ENCODE measurements at places on chromosomes 2 and 18.

DNA sequence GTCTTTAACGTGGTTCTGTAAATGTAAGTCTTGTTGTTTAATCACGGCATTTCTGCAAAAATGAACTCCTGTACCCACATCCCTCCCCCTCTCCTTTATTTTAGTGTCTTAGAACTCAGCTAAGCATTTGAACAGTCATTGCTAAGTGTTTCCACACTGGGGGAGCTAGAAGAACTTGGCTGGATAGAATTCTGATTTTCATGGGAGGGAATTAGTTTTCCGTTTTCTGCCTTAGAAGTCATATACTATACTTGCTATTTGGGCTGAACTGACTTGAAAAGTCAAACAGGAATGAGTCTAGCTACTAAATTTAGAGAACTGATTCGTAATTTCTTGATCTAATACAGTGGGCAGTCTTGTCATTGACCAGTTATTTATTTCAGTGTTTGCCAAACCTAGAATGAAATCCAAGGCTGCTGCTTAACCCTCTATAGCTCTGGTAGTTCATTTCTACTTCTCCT, 61.1 kb downstream of the FMNL2 start:
- no peak for DNase-seq

DNA sequence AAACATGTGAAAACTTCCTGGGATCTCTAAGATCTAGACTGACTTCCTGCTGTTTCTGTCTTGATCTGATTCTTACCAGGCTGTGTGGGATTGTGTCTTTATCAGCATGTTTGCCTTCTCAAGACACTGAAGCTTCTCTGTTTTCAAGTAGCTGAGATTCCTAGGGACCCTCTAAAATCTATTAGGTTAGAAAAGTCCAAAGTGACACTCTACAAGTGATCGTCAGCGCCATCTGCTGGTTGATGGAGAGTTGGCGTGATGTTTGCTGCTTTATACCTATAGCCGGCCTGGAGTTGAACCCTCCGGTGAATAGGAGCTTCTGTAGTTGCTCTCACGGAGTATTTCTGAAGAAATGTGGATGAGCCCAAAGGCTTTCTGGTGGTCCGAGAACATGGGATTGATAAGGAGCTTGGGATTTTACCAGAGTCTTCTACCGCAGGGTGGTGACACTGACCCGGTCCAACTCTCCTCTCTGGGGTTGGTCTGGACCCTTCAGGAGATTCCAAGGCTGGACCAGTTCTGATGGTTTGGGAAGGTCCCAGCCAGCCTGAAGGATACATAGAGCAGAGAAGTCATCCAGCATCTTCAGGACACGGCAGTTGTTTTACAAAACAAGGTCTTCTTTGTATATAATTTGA, 96.0 kb upstream of the TTC39C start:
- peak; percentile 73 for DNase-seq

DNA sequence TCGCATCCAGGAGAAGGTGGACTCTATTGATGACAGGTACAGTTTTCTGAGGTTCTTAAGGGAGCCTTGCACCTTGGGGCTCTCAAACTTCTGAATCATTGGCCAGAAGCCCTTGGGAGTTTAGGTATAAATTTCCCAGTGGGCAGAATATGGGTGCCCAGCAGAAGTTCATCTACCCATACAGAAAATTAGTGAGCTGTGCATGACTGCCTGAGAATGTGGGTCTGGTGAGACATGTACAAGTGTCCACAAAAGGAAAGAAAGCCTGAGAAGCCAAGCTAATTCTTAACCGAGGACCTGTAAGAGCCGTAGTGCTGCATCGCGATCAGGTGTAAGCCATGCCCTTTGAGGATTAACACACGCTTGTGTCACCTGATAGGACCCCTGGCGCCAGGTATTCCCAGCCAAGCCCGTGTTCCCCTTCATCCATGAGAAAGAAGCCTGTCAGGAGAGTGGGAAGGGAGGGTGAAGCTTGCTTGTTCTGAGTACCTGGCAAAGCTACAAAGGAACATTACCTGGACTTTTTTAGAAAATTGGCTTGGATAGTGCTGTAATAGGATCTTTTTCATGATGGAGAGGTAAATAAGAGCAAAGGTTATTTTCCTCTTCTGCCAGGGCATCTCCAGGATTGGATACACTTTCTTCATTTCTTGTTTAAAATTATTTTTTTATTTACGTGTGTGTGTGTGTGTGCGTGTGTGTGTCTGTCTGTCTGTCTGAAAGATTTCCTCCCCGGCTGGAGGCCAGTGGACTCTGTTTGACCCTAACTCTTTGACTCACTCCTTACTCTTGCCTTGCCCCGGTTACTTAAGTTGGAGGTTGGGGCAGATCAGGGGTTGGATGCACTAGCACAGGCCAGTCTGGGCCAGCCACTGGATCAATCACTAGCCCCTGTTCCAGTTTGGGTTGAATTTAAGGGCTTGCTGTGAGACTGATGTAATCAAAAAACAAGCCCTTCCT, 90.4 kb upstream of the EML6 start:
- no peak for DNase-seq

DNA sequence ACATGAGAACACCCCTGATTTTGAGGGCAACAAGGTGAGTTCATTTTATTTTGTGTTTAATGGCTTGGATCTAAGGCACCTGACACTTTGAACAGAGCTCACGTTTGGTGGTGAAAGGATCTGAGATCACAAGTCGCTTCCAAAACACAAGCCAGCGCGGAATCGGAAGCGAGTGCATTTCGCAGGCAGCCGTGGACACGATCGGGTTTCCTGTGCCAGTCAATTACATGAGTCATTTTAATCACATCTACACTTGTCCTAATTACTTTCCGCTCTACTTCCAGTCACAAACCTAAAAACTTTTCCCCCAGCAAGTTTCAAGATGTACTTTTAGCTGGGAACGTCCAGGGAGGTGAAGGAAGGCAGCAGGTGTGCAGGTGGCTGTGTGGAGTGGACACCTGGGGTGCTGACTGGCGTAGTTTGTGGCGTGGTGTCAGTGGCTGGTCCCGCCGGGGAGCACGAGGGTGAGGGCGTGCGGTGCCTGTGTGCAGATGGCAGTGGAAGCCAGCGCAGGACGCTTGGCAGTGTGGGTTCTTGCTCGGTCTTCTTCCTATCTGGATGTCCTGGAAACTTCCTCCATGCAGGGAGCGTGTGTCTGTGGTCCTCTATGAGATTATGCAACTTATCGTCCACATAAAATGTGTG, 75.6 kb downstream of the DCDC2C start:
- DNase-seq = no peak

DNA sequence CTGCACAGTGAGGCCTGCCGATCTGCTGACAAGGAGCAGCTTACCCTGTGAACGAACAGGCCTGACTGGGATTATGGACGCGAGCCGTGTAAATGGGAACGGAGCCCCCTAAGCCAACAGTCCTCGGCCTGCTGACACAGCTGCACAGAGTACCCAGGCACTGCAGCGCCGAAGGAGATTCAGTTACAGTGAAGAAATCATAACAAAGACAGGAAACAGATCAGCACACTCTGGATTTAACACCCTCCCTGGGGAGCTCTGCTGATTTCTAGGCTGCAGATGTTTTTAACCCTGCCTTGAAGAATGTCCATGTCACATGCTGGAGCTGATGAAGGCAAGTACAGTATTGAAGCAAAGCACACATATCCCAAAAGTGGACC, 43.4 kb downstream of the COLEC12 start:
- no peak for DNase-seq

GRCh38 chr2:162328424-162329157, 10.1 kb upstream of the IFIH1 start:
- no peak for DNase-seq
